ENCODE measurements at places on chromosomes 16 and 17.

DNA sequence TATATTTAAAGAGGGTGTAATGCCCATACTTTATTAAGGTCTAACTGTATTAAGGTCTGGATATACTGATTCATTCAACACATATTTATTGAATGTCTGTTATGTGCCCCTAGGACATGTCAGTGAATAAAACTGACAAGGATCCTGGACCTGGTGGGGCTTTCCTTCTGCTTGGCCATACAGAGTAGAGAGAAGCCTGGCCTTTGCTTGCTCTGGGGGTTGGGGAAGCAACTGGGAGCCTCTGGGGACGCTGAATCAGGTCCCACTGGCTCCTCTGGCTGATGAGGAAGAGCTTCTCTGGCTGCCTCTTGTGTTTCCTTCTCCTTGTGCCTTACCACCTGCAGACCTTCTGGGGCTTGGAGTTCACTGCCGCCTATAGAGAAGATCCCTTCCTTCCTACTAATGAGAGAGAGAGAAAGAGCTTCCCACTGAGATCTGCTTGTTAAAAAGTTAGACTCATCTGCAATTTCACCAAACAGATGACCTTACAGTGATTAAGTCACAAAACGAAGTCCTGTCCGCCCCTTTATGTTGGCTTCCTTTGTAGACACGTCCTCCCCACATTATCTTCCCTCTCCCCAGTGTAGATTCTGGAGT lies 49.7 kb downstream of the MSI2 start:
- DNase-seq, result no peak

- DNase-seq, result no peak
Measured at GRCh38 chr16:79602628-79603014, 2.1 kb upstream of the MAF start.

DNA sequence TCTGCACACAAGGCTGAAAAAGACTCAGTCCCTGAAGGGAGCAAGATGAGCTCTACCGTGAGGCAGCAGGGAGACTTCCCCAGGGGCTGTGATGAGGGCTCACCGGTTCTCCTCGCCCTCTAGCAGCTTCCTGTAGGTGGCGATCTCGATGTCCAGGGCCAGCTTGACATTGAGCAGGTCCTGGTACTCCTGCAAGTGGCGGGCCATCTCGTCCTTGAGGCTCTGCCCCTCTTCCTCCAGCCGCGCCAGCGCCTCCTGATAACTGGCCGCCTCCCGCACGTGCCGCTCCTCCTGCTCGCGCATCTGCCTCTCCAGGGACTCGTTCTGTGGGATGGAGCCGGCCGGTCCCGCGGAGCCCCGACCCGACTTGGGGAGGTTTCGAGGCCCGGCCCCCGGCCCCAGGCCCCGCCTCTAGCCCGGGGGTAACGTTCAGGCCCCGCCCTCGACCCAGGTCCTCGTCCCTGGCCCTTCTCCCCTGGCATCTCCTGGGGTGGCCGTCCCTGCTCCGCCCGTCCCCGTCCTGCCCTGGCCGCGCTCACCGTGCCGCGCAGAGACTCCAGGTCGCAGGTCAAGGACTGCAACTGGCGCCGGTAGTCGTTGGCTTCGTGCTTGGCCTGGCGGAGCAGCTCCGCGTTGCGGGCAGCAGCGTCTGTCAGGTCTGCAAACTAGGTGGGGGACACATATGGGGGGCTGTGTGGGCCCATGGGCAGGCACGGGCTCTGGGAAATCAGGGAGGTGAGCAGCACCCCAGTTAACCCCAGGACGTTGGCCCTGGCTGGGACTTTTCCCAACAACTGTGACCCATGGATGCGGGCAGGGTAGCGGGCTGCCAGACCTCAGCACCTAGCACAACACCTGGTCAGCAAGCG lies 3.9 kb downstream of the GFAP start:
- DNase-seq, result no peak

DNA sequence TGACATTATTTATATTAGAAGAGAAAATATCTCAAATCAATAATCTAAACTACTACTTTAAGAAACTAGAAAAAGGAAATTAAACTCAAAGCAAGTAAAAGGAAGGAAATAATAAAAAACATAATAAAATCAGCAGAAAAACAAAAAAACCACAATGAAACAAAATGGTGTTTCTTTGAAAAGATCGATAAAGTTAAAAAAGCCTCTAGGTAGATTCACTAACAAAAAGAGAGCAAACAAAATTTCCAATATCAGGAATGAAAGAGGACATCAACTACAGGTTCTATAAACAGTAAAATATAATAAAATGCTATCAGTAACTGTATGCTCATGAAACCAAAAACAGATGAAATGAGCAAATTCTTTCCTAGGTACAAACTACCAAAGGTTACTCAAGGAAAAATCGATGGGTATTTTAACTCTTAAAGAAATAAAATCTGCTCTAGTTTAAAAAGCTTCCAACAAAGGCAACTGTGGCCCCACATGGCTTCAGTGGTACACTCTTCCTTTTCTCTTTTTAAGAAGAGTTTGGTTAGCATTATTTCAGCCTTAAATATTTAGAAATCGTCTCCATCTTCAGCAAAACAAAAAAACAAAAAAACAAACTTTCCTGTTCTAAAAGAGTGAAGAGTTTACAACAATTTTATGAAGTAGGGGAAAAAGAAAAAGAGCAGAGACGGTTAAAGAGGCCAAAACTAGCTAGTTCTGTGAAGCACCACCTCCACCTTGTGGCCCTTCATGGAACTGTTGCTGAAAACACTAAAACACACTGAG lies 102.2 kb downstream of the TRIM37 start:
- DNase-seq, result peak; percentile 78

DNA sequence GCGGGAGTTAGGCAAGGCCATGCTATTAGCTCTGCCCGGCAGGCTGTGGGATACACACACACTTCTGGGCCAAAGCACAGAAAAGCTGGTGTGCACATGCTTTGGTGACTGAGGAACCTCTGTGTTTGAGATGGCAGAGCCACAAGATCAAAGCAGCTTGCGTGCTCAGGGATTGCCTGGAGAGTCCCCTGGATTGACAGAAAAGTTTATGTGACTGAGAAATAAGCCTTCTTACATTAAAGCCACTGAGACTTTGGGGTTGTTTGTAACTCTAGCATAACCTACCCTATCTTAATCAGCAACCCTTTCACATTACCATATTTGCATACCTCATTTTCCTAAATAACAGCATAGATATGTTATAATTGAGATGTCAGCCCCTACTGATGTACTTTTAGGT lies 69.3 kb downstream of the MYO1D start:
- DNase-seq, result no peak

DNA sequence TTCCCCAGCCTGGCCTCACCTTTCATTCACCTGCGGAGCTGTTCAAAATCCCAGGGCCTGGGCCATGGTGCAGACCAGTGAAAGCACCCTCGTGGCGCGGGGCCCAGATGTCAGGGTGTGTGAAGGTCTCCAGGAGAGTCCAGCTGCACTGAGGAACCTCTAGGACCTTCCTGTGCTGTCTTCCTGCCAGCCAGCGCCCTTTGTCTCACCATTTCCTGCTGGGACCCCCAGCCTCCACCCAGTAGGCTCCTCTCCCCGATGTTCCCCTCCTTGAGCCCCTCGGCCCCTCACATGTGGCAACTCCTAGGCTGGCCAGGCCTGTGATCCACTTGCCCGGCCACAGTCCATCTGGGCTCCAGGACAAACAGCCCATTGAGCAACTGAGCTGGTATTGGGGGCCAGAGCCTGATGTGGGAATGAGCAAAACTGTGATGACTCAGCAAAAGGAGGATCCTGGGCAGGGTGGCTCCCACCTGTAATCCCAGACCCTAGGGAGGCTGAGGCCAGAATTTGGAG lies 677 bp downstream of the SULT1A2 start:
- DNase-seq, result no peak

DNA sequence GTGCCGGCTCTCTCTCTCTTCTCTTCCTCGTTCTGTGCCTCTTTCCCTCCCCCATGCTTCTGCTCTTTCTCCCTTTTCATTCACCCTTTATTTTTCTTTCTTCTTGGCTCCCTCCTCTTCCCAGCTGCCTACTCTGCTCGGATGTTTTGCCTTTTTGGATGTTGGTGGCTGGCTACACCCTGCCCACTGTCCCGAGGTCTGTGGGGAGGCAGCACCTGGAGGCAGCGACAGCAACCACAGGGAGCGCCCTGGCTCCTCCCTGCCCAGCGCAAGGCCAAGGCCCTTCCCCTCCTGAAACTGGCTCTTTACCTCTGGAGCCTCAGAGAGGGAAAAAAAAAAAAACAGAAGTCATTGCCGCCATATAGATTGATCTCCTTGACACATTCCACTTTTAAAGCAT lies 20.0 kb downstream of the CLUAP1 start:
- no peak for DNase-seq

DNA sequence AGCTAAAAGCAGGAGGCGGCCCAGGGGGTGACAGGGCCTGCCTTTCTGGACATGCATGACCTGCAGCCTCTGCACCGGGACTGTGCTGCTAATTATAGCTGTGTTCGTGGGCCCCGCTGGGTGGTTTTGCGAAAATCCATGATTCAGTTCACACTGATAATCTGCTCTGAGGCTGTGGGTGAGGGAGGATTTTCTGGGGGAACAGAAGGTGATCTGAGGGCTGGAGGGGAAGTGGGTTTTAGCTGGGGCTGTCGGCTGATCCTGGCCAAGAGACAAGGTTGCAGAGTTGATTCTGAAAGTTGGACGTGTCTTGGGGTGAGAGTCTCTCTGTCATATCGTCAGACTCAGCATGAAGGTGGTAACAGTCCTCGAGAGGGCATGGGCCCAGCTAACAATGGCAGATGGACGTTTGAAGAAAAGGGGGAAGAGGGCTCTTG lies 187.5 kb upstream of the ZNF469 start:
- no peak for DNase-seq

GRCh38 chr16:84058664-84059063 lies 16.1 kb upstream of the SLC38A8 start:
- DNase-seq, result no peak

DNA sequence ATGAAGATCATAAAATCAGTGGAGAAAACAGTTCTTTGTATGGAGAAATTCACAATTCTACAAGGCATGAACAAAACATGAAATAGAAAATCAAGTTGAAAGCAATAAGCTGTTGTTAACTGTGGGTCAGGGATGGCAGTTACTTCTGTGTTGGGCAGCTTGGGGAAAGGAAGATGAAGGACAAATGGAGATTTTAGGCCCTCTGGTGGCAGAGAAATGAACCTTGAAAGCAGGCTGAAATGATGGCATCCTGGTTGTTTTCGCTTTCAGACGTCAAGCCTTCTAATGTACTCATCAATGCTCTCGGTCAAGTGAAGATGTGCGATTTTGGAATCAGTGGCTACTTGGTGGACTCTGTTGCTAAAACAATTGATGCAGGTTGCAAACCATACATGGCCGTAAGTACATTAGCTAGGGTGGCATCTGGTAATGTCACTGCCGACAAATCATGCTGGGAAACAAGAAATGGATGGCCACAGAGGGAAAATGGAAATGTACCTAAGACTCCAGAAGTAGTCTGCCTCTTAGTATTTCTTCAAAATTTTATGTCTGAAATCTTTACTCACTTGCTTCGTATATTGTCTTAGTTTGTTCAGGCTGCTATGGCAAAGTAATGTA lies 108.9 kb downstream of the MAP2K6 start:
- DNase-seq, result peak; percentile 83

DNA sequence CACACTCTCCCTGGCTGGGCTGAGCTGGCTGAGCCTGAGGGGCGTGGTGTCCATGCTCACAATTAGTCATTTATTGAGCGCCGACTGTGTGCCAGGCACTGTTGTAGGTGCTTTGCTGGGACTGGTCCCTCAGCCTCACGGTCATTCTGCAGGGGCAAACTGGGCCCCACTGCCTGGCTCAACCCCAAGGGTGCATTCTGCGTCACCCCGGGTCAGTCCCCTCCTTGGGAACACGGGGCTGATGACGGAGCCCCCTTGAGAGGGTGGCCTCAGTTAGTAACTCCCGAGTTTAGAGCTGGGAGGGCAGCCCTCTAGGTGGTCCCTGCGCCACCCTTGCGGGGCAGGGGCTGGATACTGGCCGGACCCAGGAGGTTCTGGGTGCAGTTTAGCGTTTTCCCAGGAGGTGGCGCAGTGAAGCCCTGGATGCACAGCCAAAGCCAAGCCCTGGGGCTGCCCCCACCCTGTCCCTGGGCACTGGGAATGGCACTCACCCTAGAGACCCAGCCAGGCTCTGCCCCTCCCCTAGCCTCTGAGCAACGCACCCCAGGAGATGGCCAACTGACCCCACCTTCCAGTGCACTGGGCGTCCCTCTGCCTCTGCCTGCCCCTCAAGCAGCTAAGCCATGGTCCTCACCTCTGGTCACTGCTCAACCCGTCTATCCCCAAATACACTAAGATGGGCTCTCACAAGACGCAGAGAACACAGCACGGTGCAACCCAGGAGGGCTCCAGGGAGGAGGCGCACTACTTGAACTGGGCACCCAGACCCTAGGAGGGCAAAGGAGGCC lies 243.2 kb upstream of the GSE1 start:
- no peak for DNase-seq

- DNase-seq, result no peak
Measured at GRCh38 chr17:49252148-49252695, 21.6 kb upstream of the PHOSPHO1 start.

All from Ammon's horn (tissue), 1 donor.